ENCODE measurements at places on chromosomes 4 and X. TPM values are rescaled to one million over a fixed set of nuclear protein-coding genes. Genes with fewer than 3 reads are reported as not detected.

DNA sequence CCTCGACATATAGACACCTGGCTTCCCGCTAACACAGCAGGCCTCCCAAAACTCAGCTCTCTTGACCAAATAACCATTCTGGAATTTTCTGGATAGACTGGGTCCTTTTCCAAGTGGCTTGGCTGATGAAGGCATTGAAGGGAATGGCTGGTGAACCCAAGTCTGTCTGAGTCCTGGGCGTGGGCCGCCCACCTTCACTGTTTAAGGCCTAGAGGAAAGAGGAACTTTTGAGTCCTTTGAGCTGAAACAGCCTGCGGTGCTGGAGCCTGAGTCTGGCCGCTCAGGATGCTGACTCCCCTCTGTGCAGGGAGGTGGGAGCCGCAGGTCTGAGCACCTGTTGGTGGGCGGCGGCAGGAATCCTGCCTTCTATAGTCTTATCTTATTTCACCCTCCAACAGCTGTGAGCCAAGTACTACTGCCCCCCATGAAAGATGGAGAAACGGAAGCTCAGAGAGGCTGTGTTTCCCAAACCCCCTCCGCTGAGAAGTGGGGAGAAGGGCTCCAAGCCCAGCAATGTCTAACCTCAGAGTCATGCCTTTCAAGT lies 23.4 kb downstream of the ACOX3 start:
- peaks cover 6% of the 10 kb centered on the region for H3K4me1 ChIP-seq
- H3K4me3 ChIP-seq: no peak overlapping the region
- no peak for DNase-seq
- no peak overlapping the region for H3K27ac ChIP-seq

Gene PPARGC1A
- 2.2 TPM for total RNA-seq

GRCh38 chr4:53676402-53676871 lies 85.2 kb upstream of the LNX1 start:
- H3K27ac ChIP-seq: no peak overlapping the region
- no peak overlapping the region for H3K4me3 ChIP-seq
- no peak for DNase-seq
- peaks cover 15% of the 10 kb centered on the region for H3K4me1 ChIP-seq
- no peaks in the 10 kb centered on the region for H3K27me3 ChIP-seq

Gene LRAT
- total RNA-seq: not detected

- no peak for DNase-seq
- peaks cover 24% of the 10 kb centered on the region for H3K4me1 ChIP-seq
- H3K36me3 ChIP-seq: no peaks in the 10 kb centered on the region
- H3K4me3 ChIP-seq: no peak overlapping the region
These were observed 2.1 kb downstream of the SHISA3 start for GRCh38 chr4:42399393-42399792.

GRCh38 chr4:36208893-36209473 lies 35.3 kb downstream of the ARAP2 start:
- H3K4me1 ChIP-seq: peaks cover 5% of the 10 kb centered on the region
- H3K4me3 ChIP-seq: no peak overlapping the region
- H3K27ac ChIP-seq: no peak overlapping the region
- no peaks in the 10 kb centered on the region for H3K27me3 ChIP-seq

DNA sequence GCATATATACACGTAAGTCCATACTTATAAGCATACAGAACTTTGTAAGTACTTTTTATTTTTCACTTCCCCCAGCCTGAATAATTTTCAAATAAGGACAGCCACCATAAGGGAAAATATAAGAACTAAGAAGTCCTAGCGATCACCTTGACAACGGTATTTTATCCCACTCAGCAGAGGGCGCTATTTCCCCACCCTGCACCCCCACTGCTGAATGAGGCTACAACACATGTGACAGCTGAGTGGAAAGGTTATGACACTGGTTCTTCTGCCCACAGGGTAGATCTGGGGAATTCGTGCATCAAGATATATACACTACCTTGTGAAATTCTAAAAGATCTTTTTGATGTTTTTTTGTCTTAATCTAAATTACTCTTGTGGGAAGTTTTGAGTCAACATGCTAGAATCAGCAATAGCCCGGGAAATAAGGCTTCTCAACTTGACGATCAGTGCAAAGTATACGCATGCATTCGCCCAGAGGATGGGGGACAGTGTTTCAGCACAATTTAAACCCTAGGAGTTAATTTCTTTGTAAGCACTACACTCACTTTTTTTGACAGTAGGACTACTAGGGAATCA lies 151.5 kb downstream of the CORIN start:
- H3K27me3 ChIP-seq: peaks cover 43% of the 10 kb centered on the region
- no peak overlapping the region for H3K27ac ChIP-seq
- no peaks in the 10 kb centered on the region for H3K4me1 ChIP-seq
- H3K36me3 ChIP-seq: peaks cover 2% of the 10 kb centered on the region
- DNase-seq: no peak

Gene ZAR1
- not detected for total RNA-seq

DNA sequence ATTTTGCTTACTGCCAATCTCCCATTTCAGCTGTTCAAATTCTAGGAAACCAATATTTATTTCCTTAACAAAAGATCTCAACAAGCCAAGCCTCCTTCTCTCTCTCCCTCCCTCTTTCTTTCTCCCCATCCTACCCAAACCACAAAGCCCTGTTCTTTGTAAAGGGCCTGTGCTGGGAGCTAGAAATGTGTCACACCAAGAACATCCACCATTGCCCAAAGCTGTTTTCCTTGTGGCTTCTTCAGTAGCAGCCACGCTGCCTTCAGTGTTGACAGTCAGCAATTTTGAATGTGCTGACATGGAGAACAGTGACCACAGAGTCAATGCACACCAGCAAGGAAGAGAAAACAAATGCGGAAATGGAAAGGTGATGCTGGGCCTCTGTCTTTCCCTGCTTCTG lies 203.0 kb downstream of the MAML3 start:
- H3K36me3 ChIP-seq: no peaks in the 10 kb centered on the region
- peak overlapping the region; percentile 8 for H3K27ac ChIP-seq
- H3K4me3 ChIP-seq: no peak overlapping the region
- peaks cover 25% of the 10 kb centered on the region for H3K4me1 ChIP-seq
- no peak for DNase-seq

- no peaks in the 10 kb centered on the region for H3K36me3 ChIP-seq
- H3K4me1 ChIP-seq: peaks cover 3% of the 10 kb centered on the region
- H3K27ac ChIP-seq: no peak overlapping the region
- no peak for DNase-seq
- no peak overlapping the region for H3K4me3 ChIP-seq
These were observed 202.4 kb downstream of the ADAMTS3 start for GRCh38 chr4:72366601-72367000.

GRCh38 chr4:114734594-114734993 lies 136.0 kb downstream of the UGT8 start:
- no peak for DNase-seq
- H3K4me3 ChIP-seq: no peak overlapping the region

GRCh38 chr4:80507507-80507906 lies 172.0 kb downstream of the CFAP299 start:
- no peak for DNase-seq
- H3K4me3 ChIP-seq: no peak overlapping the region
- H3K27ac ChIP-seq: no peak overlapping the region
- peaks cover 9% of the 10 kb centered on the region for H3K27me3 ChIP-seq
- H3K4me1 ChIP-seq: no peaks in the 10 kb centered on the region

Gene BMP2K
- 21.7 TPM for total RNA-seq

Gene ADH6
- 0.19 TPM for total RNA-seq

DNA sequence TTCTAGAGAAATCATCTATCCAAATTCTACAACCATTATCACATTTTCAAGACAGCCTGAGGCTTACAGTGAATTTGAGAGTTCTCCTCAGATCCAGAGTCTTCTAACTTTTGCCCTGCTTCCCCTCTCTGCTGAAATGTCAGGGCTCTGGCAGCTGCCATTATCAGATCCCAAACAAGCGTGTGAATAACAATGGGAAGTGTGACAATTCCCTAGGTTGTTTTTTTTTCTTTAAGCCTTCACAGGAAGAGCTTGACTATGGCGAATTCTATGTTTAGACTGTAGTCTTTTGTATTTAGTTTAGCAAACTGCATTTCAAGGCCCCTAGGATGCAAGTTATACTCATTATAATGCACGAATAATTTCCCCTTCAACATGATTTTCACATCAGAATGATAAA lies 61.3 kb upstream of the KDR start:
- no peak overlapping the region for H3K27ac ChIP-seq
- peaks cover 28% of the 10 kb centered on the region for H3K4me1 ChIP-seq
- H3K36me3 ChIP-seq: peaks cover 5% of the 10 kb centered on the region
- H3K27me3 ChIP-seq: no peaks in the 10 kb centered on the region
- DNase-seq: no peak

DNA sequence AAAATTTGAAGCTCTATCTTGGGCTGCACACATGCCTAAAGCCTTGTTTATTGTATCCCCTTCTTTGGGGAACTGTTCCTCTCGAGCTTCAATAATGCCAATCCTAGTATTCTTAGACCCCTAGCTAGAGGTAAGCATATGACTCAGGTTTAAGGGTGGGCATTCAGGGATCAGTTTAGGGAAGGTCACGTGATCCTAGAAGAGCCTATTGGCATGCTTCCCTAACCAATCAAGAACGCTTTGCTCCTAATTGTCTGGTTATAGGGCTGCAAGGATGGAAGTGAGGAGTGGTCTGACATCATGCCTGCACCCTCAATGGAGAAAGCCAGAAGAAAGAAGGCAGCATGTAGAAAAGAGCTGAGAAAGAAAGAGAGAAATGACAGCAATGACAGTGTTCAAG lies 46.9 kb downstream of the TLR10 start:
- no peaks in the 10 kb centered on the region for H3K27me3 ChIP-seq
- no peaks in the 10 kb centered on the region for H3K36me3 ChIP-seq
- no peak overlapping the region for H3K4me3 ChIP-seq
- no peak for DNase-seq
- H3K4me1 ChIP-seq: peaks cover 5% of the 10 kb centered on the region
- H3K27ac ChIP-seq: no peak overlapping the region

GRCh38 chrX:40420899-40421729 lies 159.7 kb upstream of the ATP6AP2 start:
- H3K36me3 ChIP-seq: no peaks in the 10 kb centered on the region
- no peak overlapping the region for H3K4me3 ChIP-seq
- DNase-seq: no peak
- H3K4me1 ChIP-seq: no peaks in the 10 kb centered on the region
- H3K27me3 ChIP-seq: no peaks in the 10 kb centered on the region

Gene ZNF275
- total RNA-seq: 16.9 TPM

Gene TMEM33
- 50.8 TPM for total RNA-seq

Measured in chondrocyte (in vitro differentiated cells).